Naive thymus-derived CD4-positive, alpha-beta T cell (primary cell): ENCODE measurements at places on chromosomes 16 and 17.

DNA sequence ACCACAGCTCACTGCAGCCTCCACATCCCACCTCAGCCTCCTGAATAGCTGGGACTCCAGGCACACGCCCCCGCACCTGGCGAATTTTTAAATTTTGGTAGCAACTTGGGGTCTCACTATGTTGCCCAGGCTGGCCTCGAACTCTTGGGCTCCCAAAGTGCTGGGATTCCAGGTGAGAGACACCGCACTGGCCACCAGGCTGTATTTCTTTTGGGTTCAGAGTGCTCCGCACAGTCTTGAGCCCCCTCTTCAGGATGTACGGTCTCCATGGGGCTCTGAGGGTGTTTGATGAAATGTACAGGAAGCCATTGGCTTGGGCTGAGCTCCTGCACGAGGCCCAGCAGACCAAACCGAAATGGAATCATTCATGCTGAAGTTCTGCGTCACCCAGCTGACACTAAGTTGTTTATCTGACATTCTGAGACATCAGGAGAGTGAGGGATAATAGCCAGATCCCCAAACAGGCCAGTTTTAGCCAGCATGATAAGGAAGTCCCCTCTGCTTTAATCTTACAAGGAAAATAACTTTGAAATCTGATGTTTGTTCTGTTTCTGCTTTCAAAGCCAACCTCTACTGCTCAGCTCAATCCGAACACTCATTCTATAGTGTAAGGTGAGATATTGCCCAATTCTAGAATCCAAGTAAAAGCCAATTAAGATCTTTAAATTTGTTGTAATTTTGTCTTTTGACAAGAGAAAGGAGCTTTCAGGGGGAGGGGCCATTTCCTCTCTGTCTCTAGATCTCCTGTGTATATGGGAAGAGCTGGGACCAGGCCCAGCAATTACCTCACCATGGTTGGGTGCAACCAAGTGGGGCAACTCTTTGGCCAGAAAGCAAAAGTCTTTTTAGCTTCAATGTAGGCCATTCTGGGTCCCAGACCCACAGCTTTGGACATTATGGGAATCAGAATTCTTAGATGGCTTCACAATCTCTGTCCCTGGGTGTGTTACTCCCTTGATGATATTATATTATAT lies 23.7 kb downstream of the GPR142 start:
- no peak for DNase-seq

GRCh38 chr17:47808830-47809480 lies 12.6 kb downstream of the OSBPL7 start:
- DNase-seq: no peak

- no peak for DNase-seq
Measured at GRCh38 chr16:55001931-55002330, 71.3 kb downstream of the IRX5 start.

DNA sequence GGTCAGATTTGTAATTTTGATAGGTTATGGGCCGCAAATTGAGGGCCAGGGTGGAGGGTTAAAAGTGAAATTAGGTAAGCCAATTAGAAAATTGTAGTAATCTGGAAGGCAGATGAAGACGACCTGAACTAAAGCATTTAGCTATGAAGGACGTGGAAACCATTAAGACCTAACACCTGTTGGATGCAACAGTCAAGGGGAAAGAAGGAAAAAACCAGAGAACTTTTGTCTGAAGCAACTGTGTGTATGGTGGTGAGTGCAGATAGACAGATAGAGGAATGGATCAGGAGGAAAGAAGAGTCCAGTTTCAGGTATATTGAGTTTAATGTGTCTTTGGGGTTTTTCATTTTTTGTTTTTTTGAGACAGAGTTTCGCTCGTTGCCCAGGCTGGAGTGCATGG lies 40.2 kb upstream of the MARCHF10 start:
- no peak for DNase-seq

DNA sequence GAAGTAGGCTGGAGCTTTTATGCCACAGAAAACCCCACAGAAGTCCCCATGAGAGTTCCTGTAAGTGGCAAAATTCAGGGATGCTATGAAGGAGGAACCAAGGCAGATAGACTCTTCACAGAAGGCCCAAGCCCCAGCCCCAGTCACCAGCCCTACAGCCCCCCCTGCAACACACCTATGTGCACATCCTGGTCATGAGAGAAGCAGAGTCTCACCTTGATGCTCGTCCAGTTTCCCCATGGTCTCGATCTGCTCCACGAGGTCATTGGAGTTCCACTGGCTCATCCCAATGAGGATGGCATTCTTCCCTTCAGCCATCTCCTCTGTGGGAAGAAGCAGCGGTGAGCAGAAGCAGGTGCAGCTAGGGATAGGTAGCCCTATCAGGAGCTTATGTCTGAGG lies 31.2 kb downstream of the PITPNM3 start:
- DNase-seq: no peak
